Caudate nucleus (tissue), 63 donors: ENCODE measurements at places on chromosomes 11 and 22.

- no peak for DNase-seq
Measured at GRCh38 chr22:25409240-25409639, 155.2 kb upstream of the GRK3 start.

GRCh38 chr22:28395920-28396753 lies 283.5 kb downstream of the TTC28 start:
- no peak for DNase-seq

DNA sequence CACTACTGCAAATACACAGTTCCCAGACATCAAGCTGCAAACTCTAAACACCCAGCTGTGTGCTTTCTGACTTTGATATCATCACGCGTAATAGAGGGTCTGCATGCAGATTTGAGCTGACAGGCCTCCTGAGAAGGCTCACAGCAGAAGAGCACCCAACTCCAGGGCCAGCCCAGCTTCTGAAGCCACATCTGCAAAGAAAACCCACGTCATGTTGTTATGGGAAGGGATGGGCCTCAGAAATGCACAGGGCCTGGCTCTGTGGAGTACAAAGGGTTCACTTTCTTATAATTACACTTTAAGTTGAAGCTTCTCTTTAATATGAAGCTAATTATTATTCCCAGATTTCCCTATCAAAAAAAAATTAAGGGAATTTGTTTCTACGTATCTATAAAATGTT lies 927.9 kb downstream of the NTM start:
- DNase-seq: no peak

GRCh38 chr22:19638282-19639015 lies 75.9 kb upstream of the SEPTIN5 start:
- DNase-seq: no peak

GRCh38 chr11:115670538-115671205 lies 166.5 kb upstream of the CADM1 start:
- no peak for DNase-seq
